ENCODE measurements at places on chromosomes 1 and 21. TPM values are rescaled to one million over a fixed set of nuclear protein-coding genes. Genes with fewer than 3 reads are reported as not detected.
A peak's percentile ranks its signal among the peaks of the same experiment; 100 is the strongest.

DNA sequence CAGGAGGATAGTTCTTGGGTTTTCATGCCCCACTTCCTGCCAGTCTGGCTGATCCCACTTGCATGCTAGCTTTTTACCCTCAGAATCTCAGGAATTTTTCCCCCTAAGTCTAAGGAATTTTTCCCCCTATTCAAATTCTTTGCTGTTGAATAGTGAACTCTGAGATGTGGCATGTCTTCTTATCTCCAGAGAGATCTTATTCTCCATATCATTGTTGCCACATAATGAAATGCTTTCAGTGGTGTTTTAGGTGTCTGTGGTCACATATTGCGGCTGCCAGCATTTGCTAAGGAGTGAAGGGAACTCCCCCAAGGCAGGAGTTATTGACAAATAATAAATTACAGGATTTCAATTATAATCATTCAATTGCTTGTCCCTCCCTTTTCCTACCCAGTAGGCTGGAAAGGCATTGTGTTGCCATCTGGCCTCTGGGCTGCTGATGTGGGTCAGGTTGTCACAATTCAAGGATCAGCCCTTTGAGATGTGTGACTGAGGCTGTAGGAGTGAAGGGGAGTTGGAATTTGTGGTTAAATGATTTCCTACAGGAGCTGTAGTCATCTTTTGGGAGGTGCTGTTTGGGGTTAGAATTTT, 3.9 kb upstream of the FLG start:
- peak; percentile 54 for DNase-seq

Gene IRF6
- not detected for total RNA-seq

Gene NT5C1A
- not detected for total RNA-seq

Gene AMY2A
- not detected for total RNA-seq

Gene KRTAP21-2
- total RNA-seq, result not detected
